ENCODE measurements at places on chromosomes 6 and 20.

GRCh38 chr6:14476793-14477531, 359.4 kb downstream of the CD83 start:
- no peak for DNase-seq

GRCh38 chr6:8947900-8948299, 512.6 kb upstream of the SLC35B3 start:
- DNase-seq, result no peak

DNA sequence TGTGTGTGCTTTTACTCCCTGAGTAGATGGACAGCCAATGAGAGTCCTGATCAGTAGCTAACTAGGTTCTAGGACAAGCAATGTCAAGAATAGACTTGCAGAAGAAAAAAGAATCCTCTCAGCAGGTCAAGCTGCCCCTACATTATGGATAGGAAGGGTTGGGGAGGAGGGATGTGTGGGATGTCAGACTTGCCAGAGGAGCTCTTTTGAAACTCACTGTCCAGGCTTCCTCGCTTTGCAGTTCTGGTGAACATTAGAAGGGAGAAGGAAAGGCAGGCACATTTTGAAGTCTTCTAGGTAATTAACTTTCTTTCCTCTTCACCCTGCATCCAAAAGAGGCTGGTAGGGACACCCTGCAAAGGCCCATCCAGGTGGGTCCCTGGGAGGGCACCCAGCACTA, 48.7 kb downstream of the SYNE1 start:
- no peak for DNase-seq

DNA sequence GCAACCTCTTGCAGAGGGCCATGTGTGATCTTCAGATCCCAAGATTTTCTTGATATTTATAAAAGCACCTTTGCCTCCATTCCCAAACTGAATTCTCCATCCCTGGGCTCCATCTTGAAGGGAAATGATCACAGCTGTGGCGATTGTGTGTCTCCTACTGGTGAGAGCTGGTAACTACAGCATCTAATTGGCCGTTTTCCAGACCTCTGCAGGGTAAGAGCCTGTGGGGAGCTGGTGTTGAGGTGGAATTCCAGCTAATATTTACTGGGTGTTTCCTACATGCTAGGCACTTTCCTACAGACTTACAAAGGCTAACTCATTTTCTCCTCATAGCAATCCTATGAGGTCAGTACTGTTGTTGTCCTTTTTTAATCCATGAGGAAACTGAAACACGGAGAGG, 59.2 kb upstream of the FNDC1 start:
- DNase-seq, result no peak

GRCh38 chr6:122077603-122078002, 321.8 kb upstream of the HSF2 start:
- DNase-seq, result no peak

- no peak for DNase-seq
These were observed 301.9 kb downstream of the TFAP2A start for GRCh38 chr6:10112871-10113549.

GRCh38 chr6:135753196-135753595, 98.3 kb upstream of the PDE7B start:
- DNase-seq, result no peak

- no peak for DNase-seq
These were observed 70.8 kb upstream of the CD93 start for GRCh38 chr20:23156842-23157423.

DNA sequence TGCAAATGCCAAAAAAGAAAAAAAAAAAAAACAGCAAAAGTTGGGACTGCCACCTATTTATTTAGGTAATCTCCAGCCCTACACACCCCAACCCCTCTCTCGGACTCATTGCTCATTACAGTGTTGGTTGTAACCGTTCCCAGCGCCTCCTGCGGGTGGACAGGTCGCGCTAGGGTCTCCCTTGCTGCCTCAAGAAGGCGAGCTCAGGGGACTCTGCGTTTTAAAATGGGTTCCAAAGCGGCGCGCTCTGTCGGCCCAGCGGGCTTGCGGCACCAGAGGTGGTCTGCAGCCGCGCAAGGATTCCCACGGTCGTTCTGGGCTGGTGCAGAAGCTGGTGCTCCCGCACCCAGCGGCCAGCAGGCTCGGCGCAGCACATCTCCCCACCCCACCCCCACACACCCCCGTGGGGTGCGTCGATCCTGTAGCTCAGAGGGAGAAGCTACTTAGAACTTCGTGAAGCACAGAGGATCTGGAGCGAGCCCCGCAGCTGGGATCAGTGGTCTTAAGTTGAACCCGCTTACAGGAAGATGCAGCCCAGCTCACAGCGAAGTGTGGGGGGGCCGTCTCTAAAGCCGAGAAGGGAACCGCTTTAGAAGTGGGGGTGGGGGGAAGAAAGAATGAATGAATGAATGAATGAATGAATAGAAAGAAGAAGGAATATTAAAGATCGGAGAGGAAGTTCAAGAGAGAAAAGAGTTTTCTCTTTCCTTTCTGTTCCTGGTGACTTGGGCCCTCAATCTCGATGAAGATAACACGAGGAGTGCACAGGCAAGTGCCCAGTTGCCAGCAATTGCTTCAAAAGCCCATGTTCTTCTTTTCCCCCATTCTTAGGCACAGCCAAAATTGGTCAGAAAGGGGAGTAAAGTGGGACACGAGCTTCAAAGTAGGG, 780 bp downstream of the TFAP2A start:
- no peak for DNase-seq

DNA sequence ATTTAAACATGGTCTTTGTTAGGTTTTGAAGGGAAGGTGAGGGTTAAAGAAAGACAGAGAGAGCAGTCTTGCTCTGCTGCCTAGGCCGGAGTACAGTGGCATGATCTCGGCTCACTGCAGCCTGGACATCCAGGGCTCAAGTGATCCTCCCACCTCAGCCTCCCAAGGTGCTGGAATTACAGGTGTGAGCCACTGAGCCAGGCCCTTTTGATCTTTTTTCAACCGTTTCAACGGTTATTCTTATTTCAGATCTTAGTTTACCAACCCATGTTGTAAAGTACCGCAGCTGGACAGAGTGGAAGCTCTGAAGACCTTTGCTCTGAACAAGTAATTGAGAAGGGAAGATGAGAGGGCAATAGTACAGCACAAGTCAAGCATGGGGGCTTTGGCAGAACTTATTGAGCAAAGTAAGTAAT, 1.2 kb upstream of the SRPK1 start:
- no peak for DNase-seq

GRCh38 chr6:81253821-81254220, 498.7 kb downstream of the TENT5A start:
- no peak for DNase-seq

GRCh38 chr6:118660218-118660569, 8.8 kb upstream of the CEP85L start:
- no peak for DNase-seq

DNA sequence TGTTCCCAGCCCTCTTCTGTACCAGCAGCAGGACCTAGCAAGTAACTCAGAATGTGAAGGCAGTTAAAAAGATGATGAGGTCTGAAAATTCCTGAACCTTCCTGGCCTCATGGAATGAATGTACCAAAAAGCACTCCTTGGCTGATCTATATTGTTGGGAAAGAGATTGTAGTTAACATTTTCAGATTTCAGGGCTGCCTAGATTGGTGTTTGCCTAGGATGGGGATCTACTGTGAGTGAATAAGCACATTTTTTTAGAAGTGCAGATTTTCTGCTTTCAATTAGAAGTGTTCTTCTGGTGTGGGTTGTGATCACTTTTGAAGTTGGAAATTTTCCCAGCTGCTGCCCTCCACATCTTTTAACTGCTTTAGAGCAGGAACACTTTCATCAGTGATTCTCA, 6.2 kb downstream of the MYLIP start:
- no peak for DNase-seq

DNA sequence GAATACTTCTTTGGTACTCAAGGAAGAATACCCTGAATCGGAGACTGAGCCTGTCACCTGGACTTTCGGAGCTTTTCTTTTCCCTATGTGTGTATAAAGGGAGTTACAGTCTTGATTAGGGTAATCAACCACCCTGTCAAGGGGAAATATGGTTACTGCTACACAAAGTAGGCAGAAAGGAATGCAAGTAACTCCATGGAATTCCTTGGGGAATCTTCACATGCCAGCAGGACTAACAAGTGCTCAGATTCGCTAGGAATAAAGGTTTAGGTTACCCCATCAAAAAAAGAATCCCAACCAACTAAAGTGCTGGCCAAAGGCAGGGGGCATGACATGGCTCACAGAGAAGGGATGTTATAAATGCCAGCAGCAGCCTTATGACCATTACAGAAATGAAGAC, 10.4 kb downstream of the KCNS1 start:
- no peak for DNase-seq

- DNase-seq, result no peak
These were observed 69.1 kb downstream of the TRMT11 start for GRCh38 chr6:126055449-126055848.

GRCh38 chr6:38806271-38806670, 91.2 kb downstream of the DNAH8 start:
- DNase-seq, result no peak

Measured in activated T-helper 1 cell treated with anti-CD3 and anti-CD28 coated beads, Interleukin-12 subunit alpha, Interleukin-12 subunit beta, Interleukin-2, Interleukin-4 antibody, amounts not matched to agents 30 ng/mL and 10 ng/mL and 1 ng/mL, durations not matched to agents 14 hours and 24 hours and 36 hours (primary cell).